ENCODE measurements at places on chromosomes 13 and 19.
A peak's percentile ranks its signal among the peaks of the same experiment; 100 is the strongest.

- peak; percentile 93 for ATAC-seq
These were observed 13.2 kb downstream of the RASA3 start for GRCh38 chr13:114119196-114119595.

GRCh38 chr13:32501064-32501463 lies 37.5 kb downstream of the N4BP2L2 start:
- ATAC-seq: no peak

- ATAC-seq: no peak
These were observed 100.5 kb downstream of the DLEU7 start for GRCh38 chr13:50742968-50743367.

GRCh38 chr19:20923077-20923871 lies at the start of gene ZNF85:
Gene ZNF85, plus strand, starts transcription at chr19:20923251. Its CDS starts 150 bp downstream, at chr19:20923401.
- ATAC-seq: peak; percentile 99

- no peak for ATAC-seq
These were observed 4.4 kb downstream of the CKAP2 start for GRCh38 chr13:52459668-52460067.

GRCh38 chr19:3480383-3481091 lies at the start of gene SMIM24:
Gene SMIM24, minus strand, starts transcription at chr19:3480525. Its CDS starts 62 bp downstream, at chr19:3480463.
- no peak for ATAC-seq

- peak; percentile 85 for ATAC-seq
These were observed at the start of gene CNN2 for GRCh38 chr19:1025960-1026782. Gene CNN2, plus strand, starts transcription at chr19:1026608. Its CDS starts 54 bp downstream, at chr19:1026662.

GRCh38 chr13:108444448-108444847 lies 174.9 kb downstream of the TNFSF13B start:
- ATAC-seq: no peak

- peak; percentile 94 for ATAC-seq
These were observed 99.9 kb downstream of the GNG7 start for GRCh38 chr19:2602391-2603181.

DNA sequence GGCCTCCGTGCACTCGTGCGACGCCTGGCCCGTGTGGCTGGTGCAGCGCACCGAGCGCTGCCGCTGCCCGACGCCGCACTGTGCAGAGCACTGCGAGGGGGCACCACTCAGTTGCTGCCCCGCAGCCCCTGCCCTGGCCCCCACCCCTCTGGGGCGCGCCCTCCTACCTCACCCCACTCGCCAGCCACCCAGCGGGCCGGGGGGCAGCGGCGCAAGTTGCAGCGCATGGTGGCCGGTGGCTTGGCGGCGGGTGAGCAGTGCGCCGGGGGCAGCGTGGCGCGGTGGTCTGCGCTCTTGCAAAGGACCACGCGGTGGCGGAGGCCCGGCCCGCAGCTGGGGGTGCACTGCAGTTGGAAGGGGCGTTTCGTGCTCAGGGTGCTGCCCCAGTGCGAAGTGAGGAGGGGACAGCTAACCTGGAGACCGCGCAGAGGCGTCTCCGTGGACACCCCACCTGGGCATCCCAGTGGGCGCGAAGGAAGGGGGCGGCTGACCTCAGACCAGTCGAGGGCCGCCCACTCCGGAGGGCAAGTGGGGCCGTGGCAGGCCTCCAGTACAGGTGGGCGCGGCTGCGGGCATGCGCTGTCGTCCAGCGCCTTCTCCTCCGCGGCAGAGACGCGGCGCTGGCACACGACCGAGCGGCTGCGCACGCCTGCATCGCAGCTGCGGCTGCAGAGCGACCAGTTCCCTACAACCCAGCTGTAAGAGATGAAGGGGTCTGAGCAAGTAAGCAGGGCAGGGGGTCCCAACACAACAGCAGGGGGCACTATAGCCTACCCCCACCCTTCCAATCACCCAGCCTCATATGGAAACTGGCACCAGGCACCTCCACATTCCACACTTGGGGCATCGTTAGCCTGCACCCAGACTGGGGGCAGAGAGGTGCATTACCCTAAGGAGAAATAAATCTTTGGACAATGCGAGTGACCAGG lies 8.0 kb upstream of the MYO1F start:
- no peak for ATAC-seq

DNA sequence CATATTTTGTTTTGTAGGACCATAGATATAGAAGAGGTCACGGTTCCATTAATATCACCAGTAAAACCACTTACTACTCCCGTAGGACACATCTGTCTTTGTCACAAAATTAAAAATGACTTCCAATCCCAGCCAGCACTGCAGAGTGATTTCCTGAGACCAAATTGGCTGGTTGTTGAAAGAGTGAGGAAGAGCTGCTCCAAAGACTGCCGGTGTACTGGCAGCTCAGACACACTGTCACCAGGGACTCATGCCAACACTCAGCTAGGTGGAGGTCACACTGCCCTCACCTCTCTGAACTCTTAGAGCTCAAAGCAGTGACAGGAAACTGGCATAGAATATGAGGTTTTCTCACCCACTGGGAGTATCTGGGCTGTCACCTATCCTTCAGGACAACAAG lies 52.1 kb downstream of the FLT1 start:
- no peak for ATAC-seq

- ATAC-seq: no peak
These were observed 13.2 kb downstream of the WBP4 start for GRCh38 chr13:41074523-41074922.

GRCh38 chr13:99406799-99407201 lies 94.5 kb upstream of the TM9SF2 start:
- ATAC-seq: no peak

DNA sequence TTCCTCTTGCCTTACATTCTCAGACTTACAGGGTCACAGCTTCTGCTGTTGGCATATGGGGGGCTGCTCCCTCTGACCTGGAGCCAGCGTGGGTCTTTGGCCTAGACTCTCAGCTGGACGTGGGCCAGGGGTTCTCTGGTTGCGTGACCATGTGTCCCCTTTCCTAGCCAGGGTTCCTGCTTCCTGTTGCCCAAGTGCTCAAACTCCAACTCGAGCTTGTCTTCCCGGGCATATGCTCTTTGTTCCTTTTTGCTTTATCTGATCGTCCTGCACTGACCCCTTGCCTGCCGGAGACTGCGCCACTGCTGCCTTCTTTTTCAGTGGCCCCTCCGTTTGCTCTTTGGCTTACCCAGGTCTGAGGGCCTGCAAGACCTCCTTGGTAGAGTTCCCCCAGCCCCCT lies 25.3 kb upstream of the GPR183 start:
- no peak for ATAC-seq

DNA sequence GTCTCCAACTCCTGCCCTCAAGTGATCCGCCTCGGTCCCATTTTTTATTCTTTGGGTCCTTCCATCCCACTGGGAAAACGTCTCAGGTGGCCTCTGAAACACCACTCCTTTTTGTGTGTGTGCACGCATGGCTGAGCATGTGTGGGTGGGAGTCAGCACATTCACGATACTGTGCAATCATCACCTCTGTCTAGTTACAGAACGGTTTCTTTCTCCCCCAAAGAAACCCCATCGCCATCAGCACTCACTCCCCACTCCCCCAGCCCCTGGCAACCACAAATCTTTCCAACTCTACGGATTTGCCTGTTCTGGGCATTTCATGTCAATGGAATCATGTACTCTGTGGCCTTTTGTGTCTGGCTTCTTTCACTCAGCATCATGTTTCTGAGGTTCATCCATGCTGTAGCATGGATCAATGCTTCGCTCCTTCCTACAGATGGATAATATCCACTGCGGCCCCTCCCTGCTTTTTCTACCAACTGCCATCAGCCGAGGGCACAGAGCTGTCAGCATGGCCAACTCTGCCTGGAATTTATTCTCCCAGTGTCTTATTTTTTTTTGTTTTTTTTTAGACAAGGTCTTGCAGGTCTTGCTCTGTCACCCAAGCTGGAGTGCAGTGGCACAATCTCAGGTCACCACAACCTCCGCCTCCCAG lies 9.7 kb downstream of the F2RL3 start:
- no peak for ATAC-seq

GRCh38 chr13:105805892-105806627 lies 729.4 kb downstream of the EFNB2 start:
- no peak for ATAC-seq

DNA sequence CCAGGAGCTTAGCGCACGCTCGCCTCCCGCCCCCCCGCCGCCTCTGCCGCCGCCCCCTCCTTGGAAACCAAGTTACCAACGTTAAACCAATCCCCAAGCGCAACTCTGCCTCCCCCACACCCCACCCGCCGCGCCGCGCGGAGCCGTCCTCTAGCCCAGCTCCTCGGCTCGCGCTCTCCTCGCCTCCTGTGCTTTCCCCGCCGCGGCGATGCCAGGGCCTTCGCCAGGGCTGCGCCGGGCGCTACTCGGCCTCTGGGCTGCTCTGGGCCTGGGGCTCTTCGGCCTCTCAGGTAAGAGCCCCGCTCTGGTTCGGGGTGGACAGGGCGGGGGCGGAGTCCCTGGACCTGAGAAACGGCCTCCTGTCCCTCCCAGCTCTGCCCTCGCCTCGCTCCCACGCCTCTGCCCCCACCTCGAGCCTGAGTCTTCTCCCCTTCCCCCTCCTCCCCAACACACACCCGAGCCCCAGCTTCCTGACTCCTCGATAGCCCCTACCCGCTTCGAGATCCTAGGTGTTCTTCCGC lies at the start of gene ICAM5:
Gene ICAM5 (plus strand): TSS at position 117 of the 521 bp plus-strand sequence. CDS start 92 bp downstream, at position 209.
- ATAC-seq: peak; percentile 6

- no peak for ATAC-seq
These were observed 8.3 kb downstream of the TMEM143 start for GRCh38 chr19:48355365-48355954.

GRCh38 chr19:45296355-45296754 lies 26.3 kb downstream of the CKM start:
- ATAC-seq: no peak

DNA sequence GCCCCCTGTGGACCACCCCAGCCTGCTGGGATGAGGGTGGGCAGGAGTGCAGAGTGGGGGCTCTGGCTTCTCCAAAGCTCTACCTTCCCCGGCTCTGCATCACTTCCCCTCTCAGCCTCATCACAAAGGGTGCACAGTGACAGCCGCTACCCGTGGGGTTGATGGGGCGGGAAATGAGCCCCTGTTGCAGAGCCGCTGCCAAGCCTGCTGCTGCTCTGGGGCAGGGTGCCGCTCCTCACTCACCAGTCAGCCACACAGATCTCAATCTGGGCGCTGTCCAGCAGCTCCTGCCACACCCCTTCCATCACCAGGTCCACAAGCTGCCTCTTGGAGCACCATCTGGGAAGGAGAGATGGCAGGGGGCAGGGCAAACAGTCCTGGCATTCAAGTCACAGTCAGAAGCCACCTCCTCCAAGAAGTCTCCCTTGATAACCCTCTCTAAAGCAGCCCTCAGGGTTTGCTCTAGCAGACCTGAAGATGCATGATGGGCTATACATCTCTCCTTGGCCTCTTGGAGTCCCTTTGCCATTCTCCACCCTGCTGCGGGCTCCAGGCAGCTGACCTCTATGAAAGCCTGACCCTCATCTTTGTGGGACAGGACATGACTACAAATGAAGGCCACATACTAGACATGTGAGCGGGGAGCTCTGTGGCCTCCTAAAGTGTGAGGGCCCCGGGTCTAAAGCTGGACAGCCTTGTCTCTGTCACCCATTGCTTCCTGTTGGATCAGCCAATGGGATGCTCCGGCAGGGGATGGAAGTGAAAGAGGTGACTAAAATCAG lies 15.7 kb downstream of the MRPS12 start:
- ATAC-seq: no peak

GRCh38 chr13:30499338-30499737 lies 33.6 kb upstream of the HMGB1 start:
- ATAC-seq: no peak

- no peak for ATAC-seq
These were observed 1378.0 kb upstream of the PCDH9 start for GRCh38 chr13:68608147-68608546.

- ATAC-seq: no peak
These were observed 21.5 kb downstream of the RYR1 start for GRCh38 chr19:38455031-38455430.

DNA sequence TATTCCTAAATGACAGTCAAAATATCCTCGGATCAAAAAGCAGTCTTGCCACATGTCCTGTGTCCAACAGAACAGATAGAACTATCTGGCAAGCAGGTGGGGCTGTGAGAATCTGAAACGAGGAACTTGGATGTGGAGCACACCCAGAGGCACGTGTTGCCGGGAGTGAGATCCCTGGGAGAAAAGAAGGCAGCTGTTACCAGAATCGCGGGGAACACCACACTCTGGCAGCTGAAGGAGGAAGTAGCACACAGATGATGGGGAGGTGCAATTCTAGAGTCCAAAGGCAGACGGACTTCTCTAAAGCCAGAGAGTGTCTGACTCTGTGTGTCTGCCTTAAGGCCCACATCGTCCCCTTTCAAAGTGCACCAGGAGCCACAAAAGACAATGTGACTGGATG lies 22.3 kb downstream of the SLC7A1 start:
- peak; percentile 11 for ATAC-seq

GRCh38 chr13:62510906-62511655 lies 1095.4 kb upstream of the PCDH20 start:
- ATAC-seq: no peak

DNA sequence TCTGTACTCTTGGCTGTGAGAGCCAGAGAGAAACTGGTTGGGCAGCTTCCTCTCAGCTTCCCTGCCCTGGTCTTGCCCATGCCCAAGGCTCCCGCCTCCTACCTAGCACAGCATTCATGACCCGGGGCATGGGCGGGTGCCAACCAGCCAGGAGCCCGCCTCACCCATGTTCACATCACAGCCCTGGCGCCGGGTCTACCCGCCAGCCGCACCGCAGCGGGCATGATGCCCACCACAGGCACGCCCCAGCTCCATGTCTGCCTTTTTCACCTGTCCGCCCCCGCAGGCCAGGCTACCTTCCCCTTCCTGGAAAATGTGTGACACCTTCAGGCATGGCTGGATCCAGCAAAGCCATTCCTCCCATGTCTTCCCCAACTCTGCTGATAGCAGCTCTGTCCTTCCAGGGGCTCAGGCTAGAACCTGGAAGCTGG lies 42.1 kb downstream of the PTPRS start:
- no peak for ATAC-seq

DNA sequence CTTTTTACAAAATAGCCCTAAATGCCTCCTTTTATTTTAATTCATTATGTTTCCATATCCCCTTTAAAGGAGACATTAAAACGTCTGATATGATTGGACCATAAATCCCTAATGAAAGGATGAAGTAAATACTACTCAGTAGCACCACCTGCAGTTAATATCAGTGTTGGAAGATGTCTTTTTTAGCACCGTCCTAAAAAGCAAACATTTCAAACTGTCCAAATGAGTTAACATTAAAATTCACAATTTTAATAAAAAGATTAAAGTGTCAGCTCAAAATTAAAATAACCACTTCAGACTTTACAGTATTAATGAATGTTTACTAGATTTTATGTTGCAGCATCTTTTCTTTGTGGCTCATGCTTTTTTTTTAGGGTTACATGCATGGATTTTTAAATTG lies 12.3 kb downstream of the ZNF507 start:
- ATAC-seq: peak; percentile 68

DNA sequence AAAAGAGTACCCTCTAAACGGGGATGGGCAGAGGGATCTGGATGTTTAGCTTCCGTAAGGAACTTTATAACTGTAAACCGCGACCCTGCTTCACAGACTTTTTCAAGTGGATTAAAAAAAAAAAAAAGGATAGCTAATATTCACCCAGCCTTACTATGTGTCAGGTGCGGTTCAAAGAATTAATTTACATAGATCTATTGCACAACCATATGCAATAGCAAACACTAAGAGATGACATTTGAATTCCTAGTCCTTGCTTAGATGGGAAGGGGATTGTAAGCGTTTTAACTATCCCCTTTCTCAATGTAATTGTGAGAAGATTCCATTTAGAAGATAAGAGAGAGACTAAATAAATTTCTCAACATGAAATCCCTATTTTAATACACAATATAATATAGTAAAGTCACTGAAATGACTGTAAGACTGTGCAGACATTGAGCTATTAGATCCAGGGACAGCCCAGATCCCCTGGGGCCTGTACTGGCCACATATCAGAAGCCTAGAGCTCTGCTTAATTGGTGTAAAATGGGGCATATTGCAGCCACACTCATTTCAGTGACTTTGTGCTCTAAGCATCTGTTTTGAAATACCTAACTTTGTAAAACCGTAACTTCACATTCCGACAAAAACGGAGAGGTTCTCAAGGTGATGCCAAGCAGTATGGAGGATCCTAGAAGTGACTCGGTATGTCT lies 13.6 kb downstream of the LATS2 start:
- ATAC-seq: no peak
